ENCODE measurements at places on chromosomes 13 and 19.

GRCh38 chr13:49395451-49395865 is 48.4 kb downstream of the CAB39L start:
- no peak for DNase-seq

GRCh38 chr13:46281779-46282178 is 70.1 kb downstream of the LRRC63 start:
- no peak for DNase-seq

- DNase-seq: no peak
These were observed 16.1 kb downstream of the VSTM1 start for GRCh38 chr19:54047616-54048015.

GRCh38 chr13:95003019-95003813 is 290.9 kb upstream of the SOX21 start:
- DNase-seq: no peak

GRCh38 chr13:95508996-95509395 is 43.5 kb upstream of the CLDN10 start:
- DNase-seq: no peak

GRCh38 chr13:60120617-60121336 is 43.0 kb downstream of the DIAPH3 start:
- no peak for DNase-seq

GRCh38 chr19:38266981-38267597 is 2.7 kb downstream of the SPINT2 start:
- no peak for DNase-seq

DNA sequence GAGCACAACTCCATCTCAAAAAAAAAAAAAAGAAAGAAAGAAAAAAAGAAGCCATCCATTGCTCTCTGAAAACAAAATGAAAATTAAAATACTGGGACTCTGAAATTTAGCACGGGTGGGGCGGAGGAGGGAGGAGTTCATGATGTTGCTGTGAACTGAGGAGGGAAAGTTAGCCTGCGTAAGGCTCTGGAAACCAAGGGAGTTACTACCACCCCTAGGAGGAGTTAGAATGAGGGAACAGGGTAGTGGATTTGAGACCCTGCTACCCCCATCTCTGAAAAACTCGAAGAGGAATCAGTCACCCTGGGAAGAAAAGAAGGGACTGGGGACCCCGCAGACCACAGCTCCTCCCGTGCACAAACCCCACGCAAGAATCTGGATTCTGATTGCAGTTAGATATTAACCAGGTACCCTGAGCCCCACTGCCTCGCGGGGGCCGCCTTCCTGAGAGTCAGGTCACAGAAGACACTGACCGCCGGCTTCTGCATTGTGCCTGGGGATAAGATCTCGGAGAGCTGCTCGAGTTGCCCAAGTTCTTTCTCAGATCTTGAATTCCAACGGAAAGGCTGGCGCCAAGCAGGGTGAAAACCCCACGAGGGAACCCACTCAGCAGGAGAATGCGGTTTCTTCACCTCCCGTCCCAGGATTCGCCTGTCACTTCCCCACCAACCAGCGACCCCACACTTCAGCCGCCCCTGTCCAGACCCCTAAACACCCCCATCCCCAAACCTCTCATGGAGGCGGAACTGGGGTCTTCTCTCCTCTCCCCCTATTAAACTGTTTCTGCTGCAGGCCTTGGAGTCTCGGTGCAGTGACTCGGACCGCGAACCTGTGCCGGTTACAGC is 870 bp downstream of the ZNF442 start:
- no peak for DNase-seq
